ENCODE measurements at places on chromosomes 1 and 21.

GRCh38 chr1:232590744-232591082, 39.2 kb downstream of the SIPA1L2 start:
- H3K27ac ChIP-seq = peak overlapping the region; percentile 71
- no peaks in the 10 kb centered on the region for H3K36me3 ChIP-seq
- no peak overlapping the region for H3K4me3 ChIP-seq
- peaks cover 6% of the 10 kb centered on the region for H3K4me1 ChIP-seq
- DNase-seq = no peak

GRCh38 chr21:42499444-42500112, 3.6 kb upstream of the RSPH1 start:
- DNase-seq = peak; percentile 43
- H3K4me1 ChIP-seq = no peaks in the 10 kb centered on the region
- H3K27me3 ChIP-seq = no peaks in the 10 kb centered on the region
- no peaks in the 10 kb centered on the region for H3K36me3 ChIP-seq
- no peak overlapping the region for H3K4me3 ChIP-seq
- no peak overlapping the region for H3K27ac ChIP-seq

- H3K27ac ChIP-seq = no peak overlapping the region
- no peak overlapping the region for H3K4me3 ChIP-seq
- no peaks in the 10 kb centered on the region for H3K27me3 ChIP-seq
- DNase-seq = no peak
- H3K4me1 ChIP-seq = no peaks in the 10 kb centered on the region
Observed at GRCh38 chr1:92343061-92343460, 44.2 kb downstream of the RPAP2 start.

DNA sequence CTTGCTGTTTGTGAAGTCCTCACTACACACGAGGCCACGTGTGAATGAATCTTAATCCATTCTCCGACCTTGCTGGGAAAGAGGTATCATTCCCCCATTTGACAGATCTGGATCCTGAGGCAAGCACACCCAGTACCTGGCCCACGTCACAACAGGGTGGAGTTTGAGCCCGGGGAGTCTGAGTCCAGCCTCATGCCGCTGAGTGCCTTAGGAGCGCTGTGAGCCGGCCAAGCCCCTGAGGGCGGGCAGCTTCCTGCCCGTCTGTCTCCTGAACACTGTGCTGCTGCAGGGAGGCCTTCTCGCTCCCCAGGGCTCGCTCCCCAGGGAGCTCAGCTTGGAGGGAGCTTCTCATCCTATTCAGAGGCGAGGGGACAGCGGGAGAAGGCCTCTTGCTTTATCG, 29.7 kb downstream of the SLC45A1 start:
- no peak overlapping the region for H3K4me3 ChIP-seq
- DNase-seq = no peak
- H3K36me3 ChIP-seq = no peaks in the 10 kb centered on the region
- no peaks in the 10 kb centered on the region for H3K27me3 ChIP-seq

DNA sequence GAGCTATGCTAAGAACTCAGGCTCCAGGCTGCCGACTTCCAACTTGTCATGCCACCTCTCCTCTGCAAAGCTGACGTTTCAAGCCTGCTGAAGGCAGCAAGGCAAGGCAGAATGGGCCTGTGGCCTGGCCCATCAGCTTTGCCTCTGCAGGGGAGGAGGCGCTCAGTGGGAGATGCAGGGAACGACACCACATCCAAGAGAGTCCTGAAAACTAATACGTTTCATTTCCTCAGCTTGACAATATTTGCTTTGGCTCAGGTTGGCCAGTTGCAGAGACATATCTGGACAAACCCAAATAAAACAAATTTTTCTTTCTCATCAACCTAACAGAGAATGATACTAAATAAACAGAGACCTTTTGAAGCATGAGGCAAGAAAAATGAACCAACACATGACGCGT, 35.3 kb downstream of the BEND5 start:
- no peaks in the 10 kb centered on the region for H3K27me3 ChIP-seq
- no peak for DNase-seq
- H3K36me3 ChIP-seq = peaks cover 12% of the 10 kb centered on the region
- no peak overlapping the region for H3K4me3 ChIP-seq

DNA sequence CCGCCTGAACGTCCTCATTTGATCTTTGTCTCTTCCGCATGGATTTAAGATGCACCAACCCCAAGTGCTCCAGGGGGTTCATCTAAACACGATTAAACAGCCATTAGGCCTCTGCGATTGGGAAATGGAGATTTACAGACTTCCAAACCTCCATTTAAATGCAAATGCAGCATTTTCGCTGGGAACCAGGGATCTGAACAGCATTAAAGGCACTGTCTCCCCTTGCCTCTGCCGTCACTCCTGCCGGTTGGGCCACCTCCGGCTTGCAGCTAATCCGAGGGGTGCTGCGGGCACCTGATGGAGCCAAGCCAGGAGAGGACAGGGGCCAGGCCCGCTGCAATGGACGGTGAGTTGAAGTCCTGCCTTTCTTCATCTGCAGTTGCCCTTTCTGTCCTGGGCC, 70.3 kb upstream of the KLHDC7A start:
- no peak overlapping the region for H3K27ac ChIP-seq
- DNase-seq = no peak

DNA sequence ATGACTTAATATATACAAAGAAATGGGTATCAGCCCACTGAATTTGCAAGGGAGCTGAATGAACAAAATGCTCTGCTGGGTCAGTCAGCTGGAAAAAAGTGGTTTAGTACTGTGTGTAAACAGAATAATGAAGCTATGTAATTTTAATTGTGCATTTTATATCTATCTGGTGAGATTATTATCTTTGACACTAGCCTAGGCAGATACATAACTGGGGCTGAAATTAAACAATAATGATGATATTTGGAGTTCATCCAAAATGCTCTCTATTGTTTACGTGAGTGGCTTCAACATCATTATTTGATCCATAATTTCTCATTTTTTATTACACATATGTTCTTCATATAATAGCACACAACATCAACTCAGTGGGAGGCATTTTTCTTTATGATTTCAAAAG, 208.5 kb upstream of the SNX7 start:
- H3K4me1 ChIP-seq = no peaks in the 10 kb centered on the region
- no peak for DNase-seq
- H3K27ac ChIP-seq = no peak overlapping the region
- no peak overlapping the region for H3K4me3 ChIP-seq

DNA sequence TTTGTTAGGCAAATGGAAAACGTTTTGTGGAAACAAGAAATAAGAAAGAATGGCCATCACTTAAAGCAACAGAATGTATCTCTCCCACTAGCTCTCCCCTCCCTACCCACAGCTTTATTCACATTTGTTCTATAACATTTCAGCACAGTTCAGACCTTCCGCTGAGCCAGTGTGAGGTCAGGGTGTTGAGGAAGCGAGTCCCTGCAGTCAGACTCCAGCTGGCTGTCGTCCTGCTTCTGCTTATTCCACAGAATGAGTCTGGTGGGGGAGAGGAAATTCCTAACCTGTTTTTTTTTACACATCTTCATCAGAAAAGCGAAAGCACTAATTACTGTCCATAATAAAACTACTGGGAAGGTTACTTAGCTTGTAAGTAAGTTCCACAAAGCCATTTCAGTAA, 39.0 kb downstream of the MRPL39 start:
- H3K36me3 ChIP-seq = no peaks in the 10 kb centered on the region
- H3K4me3 ChIP-seq = no peak overlapping the region
- H3K27me3 ChIP-seq = no peaks in the 10 kb centered on the region
- peak; percentile 73 for DNase-seq

- peak; percentile 30 for DNase-seq
- H3K4me3 ChIP-seq = no peak overlapping the region
- no peaks in the 10 kb centered on the region for H3K36me3 ChIP-seq
Observed at GRCh38 chr1:222171005-222171404, 376.9 kb downstream of the HHIPL2 start.

DNA sequence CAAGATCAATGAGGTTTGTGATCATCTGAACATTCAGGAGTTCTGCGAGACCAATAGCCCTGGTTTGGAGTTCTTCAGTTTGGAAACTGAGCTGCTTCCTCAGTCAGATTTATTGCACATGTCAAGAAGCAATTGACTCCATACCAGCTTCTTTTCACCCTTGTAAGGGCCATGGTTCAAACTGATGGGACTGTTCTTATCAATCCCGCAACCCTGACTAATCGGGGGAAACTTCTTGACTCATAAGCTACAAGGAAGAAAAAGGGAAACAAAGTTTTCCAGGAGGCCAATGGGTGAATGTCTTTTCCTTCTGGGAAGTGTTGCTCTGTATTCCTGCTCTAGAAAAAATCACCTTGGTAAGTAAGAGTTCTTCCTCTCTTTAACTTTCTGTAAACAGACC, 187.9 kb downstream of the MIS18A start:
- no peaks in the 10 kb centered on the region for H3K36me3 ChIP-seq
- no peaks in the 10 kb centered on the region for H3K27me3 ChIP-seq
- no peak overlapping the region for H3K27ac ChIP-seq
- H3K4me1 ChIP-seq = no peaks in the 10 kb centered on the region

GRCh38 chr1:41431490-41432350, 52.8 kb downstream of the EDN2 start:
- H3K27ac ChIP-seq = no peak overlapping the region
- H3K36me3 ChIP-seq = no peaks in the 10 kb centered on the region
- H3K4me1 ChIP-seq = no peaks in the 10 kb centered on the region
- DNase-seq = no peak

GRCh38 chr1:163673759-163674151, 352.0 kb downstream of the NUF2 start:
- no peaks in the 10 kb centered on the region for H3K36me3 ChIP-seq
- DNase-seq = peak; percentile 46
- H3K27me3 ChIP-seq = no peaks in the 10 kb centered on the region
- no peak overlapping the region for H3K4me3 ChIP-seq

DNA sequence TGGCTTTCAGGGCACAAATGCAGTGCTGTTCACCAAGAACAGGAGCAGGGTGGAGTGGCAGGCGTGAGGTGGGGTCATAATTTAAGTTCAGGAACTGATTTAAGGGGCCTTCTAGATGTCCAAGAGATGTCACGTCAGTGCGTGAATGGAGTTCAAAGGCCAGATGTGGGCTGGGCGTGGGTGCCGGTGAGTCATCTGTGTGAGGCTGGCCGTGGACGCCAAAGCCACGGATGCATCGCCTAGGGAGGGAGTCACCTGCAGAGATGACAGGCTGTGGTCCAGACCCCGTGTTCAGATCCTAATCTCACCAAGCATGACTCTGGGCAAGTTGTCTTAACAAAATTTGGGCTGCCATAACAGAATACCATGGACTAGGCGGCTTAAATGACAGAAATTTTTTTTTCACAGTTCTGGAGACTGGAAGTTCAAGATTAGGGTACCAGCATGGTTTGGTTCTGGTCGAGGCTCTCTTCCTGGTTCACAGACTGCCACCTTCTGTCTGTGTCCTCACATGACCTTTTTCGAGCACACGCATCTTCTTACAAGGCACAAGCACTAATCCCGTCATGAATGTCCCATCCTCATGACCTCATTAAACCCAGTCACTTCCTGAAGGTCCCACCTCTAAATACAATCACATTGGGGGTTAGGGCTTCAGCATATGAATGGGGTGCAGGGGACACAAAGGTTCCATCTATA, 109.6 kb downstream of the PRDM2 start:
- no peak overlapping the region for H3K27ac ChIP-seq
- no peak for DNase-seq
- no peaks in the 10 kb centered on the region for H3K4me1 ChIP-seq
- no peaks in the 10 kb centered on the region for H3K27me3 ChIP-seq
- no peak overlapping the region for H3K4me3 ChIP-seq
- no peaks in the 10 kb centered on the region for H3K36me3 ChIP-seq

DNA sequence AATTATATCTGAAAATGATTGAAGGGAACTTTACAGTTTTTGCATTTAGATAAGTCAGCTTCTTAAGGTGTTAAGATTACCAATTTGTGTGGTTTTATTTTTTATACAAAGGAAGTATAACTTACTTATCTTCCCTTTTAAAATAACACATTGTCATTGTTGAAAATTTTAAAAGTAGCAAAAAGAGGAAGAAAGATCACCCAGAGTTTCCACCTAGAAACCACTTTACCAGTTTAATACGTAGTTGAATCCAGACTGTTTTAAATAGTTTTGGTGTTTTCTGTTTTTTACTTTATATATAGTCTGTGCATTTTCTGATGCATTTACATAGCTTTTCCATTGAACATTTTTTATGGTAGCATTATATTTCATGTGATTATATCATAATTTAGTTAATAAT, 6.1 kb downstream of the CCDC18 start:
- no peak for DNase-seq
- no peak overlapping the region for H3K27ac ChIP-seq
- no peaks in the 10 kb centered on the region for H3K36me3 ChIP-seq
- no peaks in the 10 kb centered on the region for H3K4me1 ChIP-seq
- no peaks in the 10 kb centered on the region for H3K27me3 ChIP-seq
- no peak overlapping the region for H3K4me3 ChIP-seq

DNA sequence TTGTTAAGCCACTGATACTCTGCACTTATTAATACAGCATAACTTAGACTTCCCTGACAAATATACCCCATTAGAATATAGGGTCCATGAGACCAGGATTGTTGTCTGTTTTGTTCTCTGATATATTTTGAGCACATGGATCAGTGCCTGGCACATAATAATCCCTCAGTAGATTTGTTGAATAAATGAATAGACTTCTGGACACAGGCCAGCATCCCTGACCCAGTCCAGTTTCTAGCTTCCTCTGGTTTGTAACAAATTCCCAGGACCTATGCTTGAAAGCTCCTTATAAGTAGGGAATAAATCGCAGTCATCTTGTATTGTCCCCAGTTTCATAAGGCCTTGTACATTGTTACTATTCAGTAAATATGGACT, 58.2 kb upstream of the GADD45A start:
- peaks cover 6% of the 10 kb centered on the region for H3K4me1 ChIP-seq
- H3K27ac ChIP-seq = peak overlapping the region; percentile 5
- no peaks in the 10 kb centered on the region for H3K36me3 ChIP-seq
- no peak for DNase-seq
- no peak overlapping the region for H3K4me3 ChIP-seq
- no peaks in the 10 kb centered on the region for H3K27me3 ChIP-seq

DNA sequence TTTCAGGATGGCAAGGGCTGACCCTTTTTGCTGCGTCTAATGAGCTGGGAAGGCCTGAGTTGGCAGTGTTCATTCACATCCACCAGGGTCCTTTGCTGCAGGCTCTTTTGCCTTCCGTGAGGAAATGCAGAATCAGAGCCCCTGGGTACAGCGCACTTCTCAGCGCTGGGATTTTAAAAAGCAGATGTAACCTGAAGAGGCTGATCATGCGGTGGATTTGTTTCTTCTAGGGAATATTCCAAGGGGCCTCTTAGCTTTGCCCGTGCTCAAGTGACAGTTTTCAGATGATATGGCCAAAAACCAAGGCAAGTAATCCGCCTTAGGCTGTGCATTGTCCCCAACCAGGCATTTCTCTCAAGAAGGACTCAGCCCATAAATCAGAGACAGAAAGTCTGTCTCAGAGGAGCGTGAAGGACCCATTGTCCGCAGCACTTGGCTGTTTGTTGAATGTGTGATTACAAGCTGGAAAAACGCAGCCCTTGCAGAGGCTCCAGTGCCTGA, 237.6 kb downstream of the PTPRC start:
- H3K36me3 ChIP-seq = no peaks in the 10 kb centered on the region
- no peaks in the 10 kb centered on the region for H3K4me1 ChIP-seq
- H3K27ac ChIP-seq = no peak overlapping the region
- no peaks in the 10 kb centered on the region for H3K27me3 ChIP-seq
- no peak overlapping the region for H3K4me3 ChIP-seq

- no peaks in the 10 kb centered on the region for H3K27me3 ChIP-seq
- no peaks in the 10 kb centered on the region for H3K36me3 ChIP-seq
- H3K4me3 ChIP-seq = no peak overlapping the region
- no peak overlapping the region for H3K27ac ChIP-seq
- H3K4me1 ChIP-seq = no peaks in the 10 kb centered on the region
- no peak for DNase-seq
Observed at GRCh38 chr1:154095456-154096060, 59.3 kb downstream of the NUP210L start.
